Adrenal gland (tissue), 19 donors: ENCODE measurements at places on chromosomes 1 and 21.

- H3K36me3 ChIP-seq = no peaks in the 10 kb centered on the region
- H3K4me1 ChIP-seq = no peaks in the 10 kb centered on the region
- no peaks in the 10 kb centered on the region for H3K27me3 ChIP-seq
- no peak overlapping the region for H3K27ac ChIP-seq
- no peak overlapping the region for H3K4me3 ChIP-seq
- no peak for DNase-seq
These were observed 52.8 kb downstream of the TNFSF18 start for GRCh38 chr1:172997941-172998361.

GRCh38 chr1:40385437-40386358 lies 12.2 kb downstream of the SMAP2 start:
- DNase-seq = peak; percentile 26
- H3K36me3 ChIP-seq = no peaks in the 10 kb centered on the region
- peaks cover 7% of the 10 kb centered on the region for H3K4me1 ChIP-seq
- H3K27me3 ChIP-seq = no peaks in the 10 kb centered on the region
- H3K27ac ChIP-seq = peak overlapping the region; percentile 84

- H3K27ac ChIP-seq = peak overlapping the region; percentile 26
- H3K4me3 ChIP-seq = no peak overlapping the region
- peaks cover 26% of the 10 kb centered on the region for H3K4me1 ChIP-seq
- H3K27me3 ChIP-seq = no peaks in the 10 kb centered on the region
- no peaks in the 10 kb centered on the region for H3K36me3 ChIP-seq
These were observed 28.1 kb upstream of the RNF19B start for GRCh38 chr1:32992489-32993323.

- no peak overlapping the region for H3K27ac ChIP-seq
- peaks cover 5% of the 10 kb centered on the region for H3K4me1 ChIP-seq
- H3K36me3 ChIP-seq = no peaks in the 10 kb centered on the region
These were observed 228.8 kb upstream of the KAZN start for GRCh38 chr1:14369526-14370213.

DNA sequence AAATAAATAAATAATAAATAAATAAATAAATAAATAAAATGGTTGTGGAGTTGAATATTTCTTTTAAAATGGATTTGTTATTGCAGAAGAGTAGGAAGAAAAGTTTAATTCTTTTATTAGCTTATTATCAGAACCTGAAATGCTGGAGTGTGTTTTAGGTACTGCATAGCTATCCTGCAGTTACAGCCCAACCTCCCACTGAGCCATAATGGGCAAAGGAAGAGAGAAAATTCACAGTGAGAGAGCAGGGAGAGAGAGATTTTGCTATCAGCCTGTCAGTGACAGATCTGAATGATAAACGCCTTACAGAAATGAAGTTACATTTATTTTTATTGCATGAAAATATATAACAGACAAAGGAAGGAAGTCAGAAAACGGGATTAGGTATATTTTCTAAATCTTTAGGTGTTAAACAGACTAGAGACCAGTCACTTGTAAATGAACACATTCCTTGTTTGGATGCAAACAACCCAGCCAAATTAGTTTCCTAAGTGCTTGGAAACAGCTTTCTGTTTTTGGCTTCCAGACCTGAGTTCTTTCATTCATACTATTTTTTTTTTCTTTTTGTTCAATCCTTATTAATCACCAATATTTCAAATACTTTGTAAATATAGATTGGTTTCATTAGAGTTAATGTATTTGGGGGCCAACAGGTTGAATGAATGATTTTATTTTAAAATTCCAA lies 425.3 kb downstream of the USP25 start:
- H3K27me3 ChIP-seq = no peaks in the 10 kb centered on the region

DNA sequence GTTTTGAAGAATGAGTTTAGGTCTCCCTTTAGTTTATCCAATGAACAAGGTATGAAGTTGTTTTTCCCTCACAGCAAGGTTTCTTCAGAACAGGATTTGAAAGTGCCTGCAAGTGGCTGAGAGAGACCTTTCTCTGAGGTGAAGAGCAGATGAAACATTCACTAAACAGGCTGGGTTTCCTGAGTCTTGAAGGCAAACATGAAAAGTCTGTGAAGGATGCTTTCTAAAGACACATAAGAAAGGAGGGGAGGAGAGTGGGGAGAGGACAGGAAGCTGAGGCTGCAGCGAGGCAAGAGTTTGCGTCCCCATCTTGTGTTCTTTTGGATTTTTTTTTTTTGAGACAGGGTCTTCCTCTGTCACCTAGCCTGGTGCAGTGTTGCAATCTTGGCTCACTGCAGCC lies 95.7 kb upstream of the SIM2 start:
- no peaks in the 10 kb centered on the region for H3K4me1 ChIP-seq
- H3K27me3 ChIP-seq = peaks cover 8% of the 10 kb centered on the region
- no peaks in the 10 kb centered on the region for H3K36me3 ChIP-seq
- no peak overlapping the region for H3K27ac ChIP-seq

DNA sequence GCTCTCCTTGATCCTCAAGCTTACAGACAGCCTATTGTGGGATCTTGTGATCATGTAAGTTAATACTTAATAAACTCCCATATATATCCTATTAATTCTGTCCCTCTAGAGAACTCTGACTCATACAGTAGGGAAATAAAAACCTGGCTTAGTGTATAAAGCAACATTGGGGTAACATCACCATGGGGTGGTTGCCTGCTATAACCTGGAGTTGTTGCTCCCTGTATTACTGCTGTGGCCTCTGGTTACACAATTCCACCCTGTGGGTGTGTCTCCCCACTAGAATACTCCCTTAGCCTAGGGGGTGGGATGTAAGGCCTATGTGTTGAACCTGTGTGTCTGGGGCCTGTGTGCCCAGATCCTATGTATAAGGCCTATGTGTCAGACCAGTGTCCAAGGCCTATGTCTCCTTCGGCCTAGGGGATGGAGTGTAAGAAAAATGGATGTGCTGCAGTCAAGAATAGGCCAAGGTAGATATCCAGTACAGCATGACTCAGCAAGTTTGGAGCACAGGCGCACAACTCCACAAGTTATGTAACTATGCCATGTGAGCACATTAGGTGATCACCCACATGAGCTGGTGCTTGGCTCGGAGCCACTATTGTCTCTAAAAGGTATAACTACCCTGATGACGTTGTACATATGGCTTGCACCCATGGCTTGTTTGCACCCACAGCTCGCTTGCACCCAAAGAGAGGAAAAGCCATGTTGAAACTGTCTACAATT lies 96.8 kb upstream of the C1orf21 start:
- H3K27me3 ChIP-seq = no peaks in the 10 kb centered on the region
- H3K4me1 ChIP-seq = no peaks in the 10 kb centered on the region
- no peaks in the 10 kb centered on the region for H3K36me3 ChIP-seq
- no peak for DNase-seq

- H3K4me1 ChIP-seq = no peaks in the 10 kb centered on the region
- H3K27ac ChIP-seq = no peak overlapping the region
- H3K27me3 ChIP-seq = no peaks in the 10 kb centered on the region
- H3K4me3 ChIP-seq = no peak overlapping the region
- no peak for DNase-seq
- no peaks in the 10 kb centered on the region for H3K36me3 ChIP-seq
These were observed 54.9 kb upstream of the TSPAN2 start for GRCh38 chr1:115144176-115144575.

- peaks cover 17% of the 10 kb centered on the region for H3K4me1 ChIP-seq
- no peaks in the 10 kb centered on the region for H3K36me3 ChIP-seq
- no peak for DNase-seq
- H3K27ac ChIP-seq = no peak overlapping the region
- no peaks in the 10 kb centered on the region for H3K27me3 ChIP-seq
These were observed 361.0 kb downstream of the SETD4 start for GRCh38 chr21:35699361-35699760.

- DNase-seq = no peak
- H3K27me3 ChIP-seq = peaks cover 58% of the 10 kb centered on the region
- no peaks in the 10 kb centered on the region for H3K36me3 ChIP-seq
- no peak overlapping the region for H3K4me3 ChIP-seq
- no peak overlapping the region for H3K27ac ChIP-seq
- H3K4me1 ChIP-seq = no peaks in the 10 kb centered on the region
These were observed 10.9 kb downstream of the LHX9 start for GRCh38 chr1:197927908-197928665.

DNA sequence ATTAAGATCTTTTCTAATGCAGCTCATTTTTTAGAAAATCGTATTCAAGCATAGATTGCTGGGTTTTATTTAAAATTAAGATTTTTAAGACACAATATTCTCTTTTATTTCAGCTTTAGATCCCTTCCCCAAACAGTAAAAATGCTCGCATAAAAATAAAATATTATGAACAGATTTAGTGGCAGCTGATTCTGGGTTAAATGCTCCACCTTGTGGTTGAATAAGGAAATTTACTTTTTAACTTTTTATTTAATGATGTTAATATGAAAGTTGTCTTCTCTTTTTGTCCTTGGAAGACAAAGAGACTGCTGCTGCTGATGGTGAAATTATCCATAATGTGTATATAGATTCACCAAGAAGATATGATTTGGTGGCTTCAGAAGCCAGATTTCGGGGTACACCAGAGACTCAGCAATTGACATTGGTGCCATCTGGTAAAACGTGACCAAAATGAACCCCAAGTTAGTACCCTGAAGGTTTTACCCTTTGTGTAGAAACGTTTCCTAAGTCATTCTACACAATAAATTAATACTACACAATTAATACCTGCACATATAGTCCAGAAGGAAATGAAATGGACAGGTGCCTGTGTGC lies 128.0 kb downstream of the ADAMTS1 start:
- no peaks in the 10 kb centered on the region for H3K27me3 ChIP-seq
- no peaks in the 10 kb centered on the region for H3K36me3 ChIP-seq
- no peak overlapping the region for H3K27ac ChIP-seq
- no peak for DNase-seq
- peaks cover 6% of the 10 kb centered on the region for H3K4me1 ChIP-seq

DNA sequence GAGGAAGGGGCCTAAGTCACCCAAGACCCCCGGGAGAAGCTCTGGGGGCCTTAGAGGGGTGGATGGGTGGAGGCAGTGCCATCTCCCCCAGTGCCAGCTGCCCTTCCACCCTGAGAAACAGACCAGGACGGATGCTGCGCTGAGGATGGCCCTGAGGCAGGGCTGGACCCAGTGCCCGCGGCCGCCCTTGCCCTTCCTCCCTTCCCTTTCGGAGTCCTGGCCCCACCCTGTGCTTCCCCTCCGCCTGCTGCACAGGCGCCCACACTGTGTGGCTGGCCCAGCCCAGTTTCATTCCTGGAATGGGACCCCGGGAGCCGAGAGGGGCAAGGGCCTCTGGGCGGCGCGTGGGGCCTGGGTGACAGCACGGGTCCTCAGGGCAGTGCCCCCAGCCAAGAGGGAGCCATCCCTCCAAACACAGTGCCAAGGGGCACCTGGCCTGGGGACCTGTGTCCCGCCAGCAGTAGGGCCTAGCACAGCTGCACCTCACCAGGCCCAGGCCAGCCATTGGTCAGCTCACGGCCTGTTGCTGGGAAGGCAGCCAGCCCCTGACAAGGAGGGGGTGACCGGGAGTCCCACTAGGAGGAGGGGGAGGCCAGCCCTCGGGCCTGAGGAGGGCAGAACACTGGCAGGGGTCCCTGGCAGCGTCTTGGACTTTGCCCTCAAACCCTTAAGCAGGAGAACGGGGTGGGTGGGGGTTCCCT lies 13.4 kb upstream of the SKI start:
- H3K36me3 ChIP-seq = no peaks in the 10 kb centered on the region
- H3K27me3 ChIP-seq = no peaks in the 10 kb centered on the region
- peaks cover 34% of the 10 kb centered on the region for H3K4me1 ChIP-seq
- H3K4me3 ChIP-seq = no peak overlapping the region
- DNase-seq = peak; percentile 71

DNA sequence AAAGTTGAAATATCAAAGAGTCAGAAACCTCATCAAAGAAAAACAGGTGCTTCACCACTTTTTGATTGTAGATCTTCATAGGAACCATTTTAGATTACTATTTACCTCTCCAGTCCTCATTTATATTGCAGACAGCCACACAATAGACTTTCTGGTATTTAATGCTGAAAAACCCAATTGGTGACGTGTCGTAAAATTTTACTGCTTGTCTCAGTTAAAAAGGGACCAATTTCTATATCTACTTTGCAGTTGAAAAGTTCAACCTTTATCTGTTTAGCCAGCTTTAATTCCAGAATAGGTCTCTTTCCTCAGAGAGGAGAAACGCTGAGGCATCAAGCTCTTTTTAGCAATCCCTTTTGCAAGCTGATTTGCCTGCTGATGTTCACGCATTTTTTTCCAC lies 1722.4 kb downstream of the PLA2G4A start:
- DNase-seq = no peak
- H3K27ac ChIP-seq = no peak overlapping the region
- no peaks in the 10 kb centered on the region for H3K4me1 ChIP-seq
- H3K27me3 ChIP-seq = no peaks in the 10 kb centered on the region
- H3K4me3 ChIP-seq = no peak overlapping the region

- H3K36me3 ChIP-seq = no peaks in the 10 kb centered on the region
- no peak for DNase-seq
- no peak overlapping the region for H3K27ac ChIP-seq
- H3K4me3 ChIP-seq = no peak overlapping the region
These were observed 12.0 kb downstream of the MAB21L3 start for GRCh38 chr1:116122955-116123757.
